CD4-positive, alpha-beta T cell (primary cell): ENCODE measurements at places on chromosomes 6 and 20. TPM values are rescaled to one million over a fixed set of nuclear protein-coding genes. Genes with fewer than 3 reads are reported as not detected.

DNA sequence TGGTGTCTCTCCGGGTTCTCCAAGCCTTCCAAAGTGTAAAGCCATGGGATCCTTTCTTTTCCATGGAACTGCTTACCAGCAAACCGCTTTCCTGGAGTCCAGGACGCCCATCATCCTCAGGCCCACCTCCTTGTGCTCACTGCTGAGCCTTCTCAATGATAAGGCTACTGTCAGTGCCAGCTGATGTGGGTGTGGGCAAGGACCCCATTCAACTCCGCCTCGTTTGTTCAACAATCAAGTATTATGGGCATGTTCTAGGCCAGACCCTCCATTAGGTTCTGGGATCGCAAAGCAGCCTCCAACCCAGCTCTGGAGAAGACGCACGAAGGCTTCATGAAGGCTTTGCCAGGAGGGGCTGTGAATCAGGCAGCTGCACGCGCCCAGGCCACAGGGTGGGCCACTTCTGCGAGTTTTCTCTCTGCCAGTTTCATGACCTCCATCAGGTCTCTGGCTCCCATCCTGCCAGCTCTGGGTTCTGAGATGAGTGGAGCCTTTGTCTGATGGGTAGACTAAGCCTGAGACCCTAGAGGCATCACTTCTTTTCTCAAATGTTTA, 177.1 kb downstream of the MRPL14 start:
- no peaks in the 10 kb centered on the region for H3K27me3 ChIP-seq
- no peak overlapping the region for H3K4me3 ChIP-seq
- H3K36me3 ChIP-seq = no peaks in the 10 kb centered on the region
- no peak overlapping the region for H3K27ac ChIP-seq

GRCh38 chr6:11969092-11969491, 43.0 kb upstream of the HIVEP1 start:
- H3K27ac ChIP-seq = no peak overlapping the region
- no peaks in the 10 kb centered on the region for H3K4me1 ChIP-seq
- H3K36me3 ChIP-seq = no peaks in the 10 kb centered on the region
- no peak overlapping the region for H3K4me3 ChIP-seq

- DNase-seq = no peak
- no peak overlapping the region for H3K4me3 ChIP-seq
- H3K27me3 ChIP-seq = peaks cover 6% of the 10 kb centered on the region
- no peak overlapping the region for H3K27ac ChIP-seq
- no peaks in the 10 kb centered on the region for H3K4me1 ChIP-seq
- H3K36me3 ChIP-seq = no peaks in the 10 kb centered on the region
Observed at GRCh38 chr6:46719099-46719498, 16.1 kb downstream of the PLA2G7 start.

DEFB119 gene
- not detected for total RNA-seq

DNA sequence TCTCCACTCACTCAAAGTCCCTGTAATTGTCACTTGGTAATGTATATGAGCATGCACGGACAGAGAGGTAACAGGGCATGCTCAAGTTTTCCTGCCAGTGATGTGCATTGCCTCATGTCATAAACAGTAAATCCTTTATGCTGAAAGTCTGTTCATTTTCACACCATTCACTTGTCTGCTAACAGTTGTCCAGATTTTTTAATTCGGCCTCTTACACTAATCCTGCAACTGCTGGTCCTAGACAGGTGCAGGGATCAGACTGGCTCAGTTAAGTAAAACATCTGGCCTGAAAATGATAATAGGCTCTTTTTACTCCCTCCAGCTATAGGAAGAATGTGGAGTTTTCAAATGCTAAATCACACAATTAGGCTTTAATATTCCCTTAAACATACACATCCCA, 185.4 kb upstream of the VGLL2 start:
- no peaks in the 10 kb centered on the region for H3K27me3 ChIP-seq
- H3K4me1 ChIP-seq = no peaks in the 10 kb centered on the region
- H3K36me3 ChIP-seq = no peaks in the 10 kb centered on the region
- no peak for DNase-seq
- H3K27ac ChIP-seq = no peak overlapping the region

DNA sequence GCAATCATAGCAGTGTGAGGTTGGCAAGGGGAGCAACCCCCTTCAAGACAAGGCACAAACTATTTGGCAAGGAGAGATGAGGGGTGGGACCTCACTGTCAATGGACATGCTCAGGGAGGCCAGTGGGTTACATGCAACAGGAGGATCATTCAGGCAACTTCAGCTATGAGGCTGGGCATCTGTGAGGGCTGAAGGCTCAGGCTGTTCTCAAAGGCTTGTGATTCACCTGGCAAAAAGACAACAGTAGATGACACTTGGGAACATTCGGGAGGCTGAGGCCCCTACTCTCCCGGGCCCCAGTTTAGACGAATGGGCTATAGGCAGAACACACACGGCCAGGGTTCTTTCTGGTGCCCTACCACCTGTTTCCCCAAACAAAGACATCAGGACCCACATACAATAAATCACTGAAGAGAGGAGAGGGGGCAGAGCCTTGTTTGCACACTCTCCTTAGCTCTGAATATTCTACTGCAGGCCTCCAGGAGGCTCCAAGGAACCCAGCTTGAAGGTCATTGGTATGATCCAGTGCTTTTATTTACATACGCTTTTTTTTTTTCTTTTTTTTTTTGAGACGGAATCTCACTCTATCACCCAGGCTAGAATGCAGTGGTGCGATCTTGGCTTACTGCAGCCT, 7.9 kb downstream of the TUBB start:
- H3K4me1 ChIP-seq = peaks cover 46% of the 10 kb centered on the region
- no peaks in the 10 kb centered on the region for H3K27me3 ChIP-seq
- no peak for DNase-seq
- H3K27ac ChIP-seq = peak overlapping the region; percentile 29
- no peak overlapping the region for H3K4me3 ChIP-seq

OR2H1 gene
- total RNA-seq = not detected

DNA sequence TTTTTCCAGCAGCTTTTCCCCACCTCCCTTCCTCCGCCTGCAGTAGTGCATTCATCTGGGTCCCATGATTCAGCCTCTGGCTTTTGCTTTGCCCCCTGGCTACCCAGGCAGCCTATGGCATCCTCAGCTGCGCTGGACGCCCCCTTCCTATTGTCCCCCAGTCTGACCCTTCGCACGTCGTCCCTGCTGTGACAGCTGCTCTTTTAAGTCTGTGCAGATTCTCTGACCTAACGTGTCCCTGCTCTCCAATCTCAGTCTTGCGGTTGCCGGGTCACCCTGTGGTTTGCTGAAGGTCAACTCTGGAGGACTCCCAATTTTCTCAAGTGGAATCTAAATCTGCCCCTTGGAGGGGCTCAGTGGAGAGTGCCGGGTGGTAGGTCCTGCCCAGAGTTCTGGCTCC, 294.3 kb downstream of the CDC5L start:
- H3K4me3 ChIP-seq = no peak overlapping the region
- H3K4me1 ChIP-seq = no peaks in the 10 kb centered on the region
- no peak overlapping the region for H3K27ac ChIP-seq
- no peaks in the 10 kb centered on the region for H3K27me3 ChIP-seq
- H3K36me3 ChIP-seq = no peaks in the 10 kb centered on the region

HLA-DQB1 gene
- total RNA-seq = 21.7 TPM

- H3K4me1 ChIP-seq = no peaks in the 10 kb centered on the region
- no peaks in the 10 kb centered on the region for H3K36me3 ChIP-seq
- DNase-seq = no peak
- H3K27me3 ChIP-seq = no peaks in the 10 kb centered on the region
- no peak overlapping the region for H3K4me3 ChIP-seq
Observed at GRCh38 chr6:3648724-3649123, 102.8 kb downstream of the PXDC1 start.

SLC17A2 gene
- not detected for total RNA-seq

- no peaks in the 10 kb centered on the region for H3K36me3 ChIP-seq
- no peak for DNase-seq
- H3K4me3 ChIP-seq = no peak overlapping the region
- no peaks in the 10 kb centered on the region for H3K27me3 ChIP-seq
Observed at GRCh38 chr20:8398263-8399051, 266.4 kb downstream of the PLCB1 start.

GRCh38 chr6:134097114-134097707, 44.8 kb upstream of the SLC2A12 start:
- H3K4me1 ChIP-seq = no peaks in the 10 kb centered on the region
- no peak overlapping the region for H3K4me3 ChIP-seq
- DNase-seq = peak; percentile 44
- no peaks in the 10 kb centered on the region for H3K36me3 ChIP-seq
- H3K27me3 ChIP-seq = peaks cover 10% of the 10 kb centered on the region

GRCh38 chr20:48661575-48662455, 166.0 kb downstream of the PREX1 start:
- no peak overlapping the region for H3K27ac ChIP-seq
- H3K4me3 ChIP-seq = no peak overlapping the region
- no peaks in the 10 kb centered on the region for H3K27me3 ChIP-seq
- peaks cover 74% of the 10 kb centered on the region for H3K36me3 ChIP-seq
- no peak for DNase-seq
- peaks cover 6% of the 10 kb centered on the region for H3K4me1 ChIP-seq

DNA sequence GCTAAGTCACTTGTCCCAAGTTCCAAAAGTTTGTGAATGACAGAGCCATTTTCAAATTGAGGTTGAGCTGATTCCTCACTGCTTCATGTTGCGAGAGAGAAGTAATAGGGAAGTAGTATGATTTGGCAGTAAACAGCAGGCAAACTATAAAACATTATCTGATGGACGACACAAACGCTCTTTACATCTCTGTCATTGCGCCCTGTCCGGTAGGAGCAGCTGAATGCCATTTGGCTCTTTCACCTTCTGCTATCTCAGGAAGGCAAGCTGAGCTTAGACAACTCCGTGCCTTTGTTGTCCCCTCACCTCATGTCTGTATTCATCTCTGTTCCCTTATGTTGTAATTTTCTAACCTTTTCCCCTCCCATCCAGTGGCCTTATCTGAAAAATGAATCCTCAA, 440.7 kb upstream of the FLRT3 start:
- H3K36me3 ChIP-seq = no peaks in the 10 kb centered on the region
- no peaks in the 10 kb centered on the region for H3K4me1 ChIP-seq
- DNase-seq = no peak
- no peak overlapping the region for H3K4me3 ChIP-seq

GRCh38 chr6:137323860-137324259, 104.7 kb upstream of the IFNGR1 start:
- no peak overlapping the region for H3K4me3 ChIP-seq
- no peak overlapping the region for H3K27ac ChIP-seq
- no peaks in the 10 kb centered on the region for H3K4me1 ChIP-seq
- no peak for DNase-seq
- H3K27me3 ChIP-seq = no peaks in the 10 kb centered on the region

OR2J3 gene
- total RNA-seq = not detected

SPATA25 gene
- total RNA-seq = 0.49 TPM

DNA sequence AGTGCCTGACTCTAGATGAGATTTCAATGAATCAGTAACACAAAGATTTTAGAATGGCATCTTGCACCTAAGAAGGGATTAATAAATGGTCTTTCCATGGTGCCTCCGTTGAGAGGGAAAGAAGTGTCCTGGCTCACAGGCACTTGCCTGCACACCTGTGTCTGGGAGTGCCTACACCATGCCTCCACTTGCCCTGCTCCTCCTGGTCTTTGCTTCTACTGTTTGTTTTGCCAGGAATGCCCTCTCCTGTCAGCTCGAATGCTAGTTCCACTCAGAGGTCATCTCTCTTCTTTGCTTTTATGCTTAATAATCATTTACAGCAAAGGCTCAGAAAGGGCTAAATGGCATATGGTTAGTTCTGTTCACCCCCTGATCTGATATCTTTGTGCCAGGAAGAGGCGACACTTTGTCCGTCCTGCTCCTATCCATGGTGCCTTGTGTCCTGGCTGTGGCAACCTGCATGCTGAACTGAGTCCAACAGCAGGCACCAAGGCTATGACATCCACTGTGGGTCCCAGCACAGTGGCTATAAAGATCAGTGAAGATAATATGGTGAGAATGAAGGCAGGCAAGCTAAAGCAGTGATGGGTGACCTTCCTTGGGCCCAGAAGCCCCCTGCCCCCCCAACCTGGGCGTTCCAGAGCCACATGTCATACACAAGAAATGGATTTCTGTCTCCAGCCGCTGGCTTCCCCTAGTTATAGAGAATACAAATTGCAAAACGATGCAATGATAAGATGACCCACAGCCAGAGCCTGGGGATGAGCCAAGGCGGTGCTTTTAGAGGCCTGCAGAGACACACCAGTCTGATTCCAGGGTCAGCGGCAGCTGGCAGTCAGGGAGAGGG, 1.4 kb downstream of the C6orf132 start:
- DNase-seq = no peak
- H3K4me1 ChIP-seq = peaks cover 16% of the 10 kb centered on the region
- no peak overlapping the region for H3K4me3 ChIP-seq
- H3K27ac ChIP-seq = no peak overlapping the region
- no peaks in the 10 kb centered on the region for H3K36me3 ChIP-seq

DNA sequence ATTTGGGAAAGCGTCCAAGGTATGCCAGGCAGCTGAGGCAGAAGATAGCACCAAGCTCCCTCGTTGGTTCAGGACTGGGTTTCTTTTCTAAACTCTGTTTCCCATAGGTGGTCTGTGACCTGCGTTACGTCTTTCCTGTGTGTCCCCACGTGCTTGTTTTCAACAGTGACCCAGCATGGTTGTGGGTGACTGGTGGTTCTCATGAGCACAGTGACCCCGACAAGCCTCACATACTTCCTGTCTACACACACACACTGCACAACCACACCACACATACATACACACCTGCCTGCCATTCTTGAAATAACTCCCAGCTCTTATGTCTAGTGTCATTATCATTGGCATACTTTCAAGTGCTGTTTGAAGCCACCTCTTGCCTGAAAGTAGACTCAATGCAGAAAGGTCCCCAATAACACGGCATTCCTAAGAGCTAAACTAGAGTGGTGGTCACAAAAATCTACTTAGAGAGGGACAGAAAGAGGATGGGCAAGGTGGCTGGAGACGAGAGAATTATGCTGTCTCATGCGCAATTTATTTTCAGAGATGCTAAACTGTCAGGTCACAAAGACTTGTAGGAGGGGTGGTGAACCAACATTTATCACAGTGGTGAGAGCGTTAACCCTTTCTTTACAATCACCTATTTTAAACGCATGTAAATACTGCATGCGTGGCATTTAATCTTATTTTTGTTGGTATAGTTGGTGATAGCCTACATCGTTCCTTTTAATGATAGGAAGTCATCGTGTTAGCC, 66.7 kb downstream of the GCNT2 start:
- H3K27me3 ChIP-seq = no peaks in the 10 kb centered on the region
- DNase-seq = no peak
- no peaks in the 10 kb centered on the region for H3K36me3 ChIP-seq
- H3K27ac ChIP-seq = no peak overlapping the region
- H3K4me3 ChIP-seq = no peak overlapping the region
- no peaks in the 10 kb centered on the region for H3K4me1 ChIP-seq

- H3K27me3 ChIP-seq = no peaks in the 10 kb centered on the region
- H3K4me1 ChIP-seq = no peaks in the 10 kb centered on the region
Observed at GRCh38 chr6:156410649-156411048, 366.5 kb upstream of the ARID1B start.

FBXO5 gene
- 3.3 TPM for total RNA-seq

- H3K27ac ChIP-seq = no peak overlapping the region
- peaks cover 15% of the 10 kb centered on the region for H3K4me1 ChIP-seq
- H3K27me3 ChIP-seq = no peaks in the 10 kb centered on the region
- H3K36me3 ChIP-seq = no peaks in the 10 kb centered on the region
- H3K4me3 ChIP-seq = no peak overlapping the region
Observed at GRCh38 chr6:119339941-119340456, 9.6 kb downstream of the MAN1A1 start.

GJA1 gene
- not detected for total RNA-seq

- no peaks in the 10 kb centered on the region for H3K36me3 ChIP-seq
- no peak overlapping the region for H3K27ac ChIP-seq
- no peak for DNase-seq
- H3K4me1 ChIP-seq = no peaks in the 10 kb centered on the region
- peaks cover 3% of the 10 kb centered on the region for H3K27me3 ChIP-seq
- H3K4me3 ChIP-seq = no peak overlapping the region
Observed at GRCh38 chr6:40042232-40042631, 108.0 kb upstream of the MOCS1 start.
